ENCODE measurements at places on chromosomes 3 and 15.

GRCh38 chr3:112741983-112742382 is 101.0 kb upstream of the CCDC80 start:
- no peak for DNase-seq

- DNase-seq = no peak
Measured at GRCh38 chr3:149145974-149146373, 16.5 kb downstream of the HPS3 start.

DNA sequence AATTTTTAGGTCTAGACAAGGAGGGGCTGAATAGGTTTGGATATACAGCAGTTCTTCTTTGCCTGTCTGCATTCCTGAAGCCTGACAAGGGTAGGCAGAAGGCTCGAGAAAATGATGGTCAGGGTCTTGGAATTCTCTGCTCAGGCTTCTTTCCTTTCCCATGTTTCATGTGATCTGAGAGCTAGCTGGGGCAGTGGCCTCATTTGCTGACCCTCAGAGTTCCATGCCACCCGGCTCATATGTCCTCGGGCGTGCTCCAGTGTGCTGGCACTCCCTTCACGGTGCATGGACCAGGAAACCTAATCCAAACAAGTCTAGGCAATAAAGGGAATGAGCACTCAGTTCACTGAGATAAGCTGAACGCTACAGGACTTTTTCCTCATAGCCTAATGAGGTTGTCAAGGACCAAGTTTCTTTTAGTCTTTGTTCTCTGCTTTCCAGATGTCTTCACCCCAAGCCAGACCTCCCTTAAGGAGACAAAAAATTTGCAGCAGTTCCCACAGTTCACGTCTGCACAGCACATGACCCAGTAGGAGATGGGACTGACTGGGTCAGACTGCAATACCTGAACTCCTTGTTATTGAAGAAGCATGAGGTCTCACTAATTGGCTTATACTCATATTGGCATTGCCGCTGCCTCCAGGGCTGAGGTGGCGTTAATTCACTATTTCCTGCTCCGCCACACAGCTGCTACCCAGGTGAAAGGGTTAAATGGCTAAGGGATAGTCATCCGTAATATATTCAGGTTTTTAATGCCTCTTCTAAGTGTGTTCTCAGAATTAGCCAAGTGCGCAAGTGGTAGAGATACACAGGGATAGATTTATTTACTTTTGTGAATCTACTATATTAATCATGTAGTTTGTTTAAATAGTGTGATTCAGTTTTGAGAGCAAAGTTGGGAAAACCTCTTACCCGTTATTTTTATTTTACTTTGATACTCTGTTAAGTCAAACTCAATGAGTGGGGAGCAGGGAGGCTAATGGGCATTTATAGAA is 15.3 kb upstream of the RTP4 start:
- no peak for DNase-seq

GRCh38 chr3:113552851-113553250 is 20.5 kb downstream of the SIDT1 start:
- no peak for DNase-seq

DNA sequence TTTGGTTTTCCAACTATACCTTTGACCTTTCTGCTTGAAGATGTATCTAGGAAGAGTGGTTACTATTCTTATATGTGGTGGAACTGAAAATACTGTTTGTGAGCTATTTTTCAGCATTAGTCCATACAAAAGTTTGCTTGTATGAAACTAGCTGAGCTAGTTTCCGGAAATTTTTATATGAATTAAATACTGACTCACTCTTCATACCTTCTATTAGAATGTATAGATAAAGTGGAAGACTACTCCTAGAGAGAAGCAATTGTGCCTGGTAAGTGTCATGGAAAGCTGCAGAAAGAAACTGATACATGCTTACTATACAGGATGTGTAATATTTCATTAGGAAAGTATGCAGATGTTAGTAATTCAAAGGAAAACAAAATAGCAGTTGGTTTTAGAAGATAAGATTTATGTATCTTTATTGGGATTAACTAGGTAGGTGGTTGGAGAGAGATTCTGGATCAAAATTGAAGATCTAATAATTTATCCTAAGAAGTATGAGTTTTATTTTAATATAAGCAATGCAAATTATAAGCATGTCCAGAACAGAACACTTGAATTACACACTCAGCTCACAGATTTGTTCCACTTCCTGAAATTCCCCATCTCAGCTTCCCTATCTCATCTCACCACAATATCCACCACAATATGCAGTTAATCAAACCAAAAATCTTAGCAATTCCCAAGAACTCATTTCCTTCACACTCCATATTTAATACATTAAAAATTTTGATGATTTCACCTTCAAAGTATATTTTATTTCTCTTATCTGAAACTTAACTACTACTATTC is 82.8 kb downstream of the BCHE start:
- DNase-seq = no peak

DNA sequence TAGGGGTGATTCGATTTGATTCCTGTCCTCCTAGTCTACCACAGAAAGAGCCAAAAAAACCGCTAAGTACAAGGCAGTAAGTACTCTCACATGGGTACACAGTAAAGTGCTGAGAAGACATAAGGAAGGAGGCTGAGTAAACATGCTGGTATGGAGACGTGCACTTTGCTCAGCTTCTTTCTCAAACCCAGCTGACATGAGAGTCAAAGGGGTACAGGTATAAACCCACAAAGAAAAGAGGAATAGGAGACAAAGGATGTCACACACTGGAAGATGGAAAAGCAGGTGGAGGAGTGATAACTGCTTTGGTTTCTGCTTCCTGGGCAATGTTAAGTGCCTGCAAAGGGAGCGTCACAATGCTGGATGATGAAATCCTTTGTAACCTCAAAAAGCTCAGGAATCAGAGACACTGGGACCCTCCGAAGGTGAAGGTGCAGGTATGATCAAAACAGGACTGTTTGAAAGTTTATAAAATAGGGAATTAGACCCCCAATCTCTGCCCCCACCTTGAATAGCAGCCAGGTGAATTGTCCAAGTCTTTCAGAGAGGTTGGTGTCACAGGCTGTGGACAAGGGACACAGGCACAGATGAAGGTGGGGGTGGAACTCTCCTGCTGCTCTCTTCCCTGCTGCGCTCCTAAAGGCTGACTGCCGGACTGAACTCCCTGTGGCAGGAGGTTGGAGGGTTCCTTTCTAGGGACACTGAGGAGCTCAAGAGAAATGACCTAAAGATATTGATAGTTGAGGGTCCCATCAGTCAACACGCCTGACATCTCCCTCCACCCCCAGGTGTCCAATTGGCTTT is 101.8 kb downstream of the RAB11A start:
- no peak for DNase-seq

DNA sequence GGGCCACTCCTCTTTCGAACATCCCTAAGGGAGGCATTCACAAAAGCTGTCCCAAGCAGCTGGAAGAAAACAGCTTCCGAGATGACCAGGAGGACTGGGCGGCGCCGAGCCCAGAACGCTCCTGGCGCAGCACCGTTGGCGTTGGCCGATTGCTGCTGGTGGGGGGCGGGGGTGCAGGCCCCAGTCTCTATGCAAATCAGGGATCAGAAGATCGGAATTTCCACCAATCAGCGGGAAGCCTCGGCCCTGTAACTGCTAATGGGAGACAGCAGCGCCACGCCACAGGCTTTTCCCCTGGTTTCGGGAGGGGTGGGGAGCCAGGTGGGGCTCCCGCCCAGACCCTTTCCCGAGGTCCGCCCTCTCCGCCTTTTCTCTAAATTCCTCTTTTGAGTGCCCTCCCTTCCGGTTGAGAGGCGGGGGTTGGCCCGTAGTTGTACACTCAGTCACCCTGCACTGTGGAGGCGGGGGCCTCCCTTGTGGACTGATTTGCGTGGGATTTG is 27.0 kb downstream of the HMCES start:
- peak; percentile 100 for DNase-seq

GRCh38 chr3:195544230-195544536 is 1.1 kb upstream of the PPP1R2 start:
- DNase-seq = no peak

GRCh38 chr15:101451846-101452245 is 37.7 kb downstream of the PCSK6 start:
- DNase-seq = no peak

DNA sequence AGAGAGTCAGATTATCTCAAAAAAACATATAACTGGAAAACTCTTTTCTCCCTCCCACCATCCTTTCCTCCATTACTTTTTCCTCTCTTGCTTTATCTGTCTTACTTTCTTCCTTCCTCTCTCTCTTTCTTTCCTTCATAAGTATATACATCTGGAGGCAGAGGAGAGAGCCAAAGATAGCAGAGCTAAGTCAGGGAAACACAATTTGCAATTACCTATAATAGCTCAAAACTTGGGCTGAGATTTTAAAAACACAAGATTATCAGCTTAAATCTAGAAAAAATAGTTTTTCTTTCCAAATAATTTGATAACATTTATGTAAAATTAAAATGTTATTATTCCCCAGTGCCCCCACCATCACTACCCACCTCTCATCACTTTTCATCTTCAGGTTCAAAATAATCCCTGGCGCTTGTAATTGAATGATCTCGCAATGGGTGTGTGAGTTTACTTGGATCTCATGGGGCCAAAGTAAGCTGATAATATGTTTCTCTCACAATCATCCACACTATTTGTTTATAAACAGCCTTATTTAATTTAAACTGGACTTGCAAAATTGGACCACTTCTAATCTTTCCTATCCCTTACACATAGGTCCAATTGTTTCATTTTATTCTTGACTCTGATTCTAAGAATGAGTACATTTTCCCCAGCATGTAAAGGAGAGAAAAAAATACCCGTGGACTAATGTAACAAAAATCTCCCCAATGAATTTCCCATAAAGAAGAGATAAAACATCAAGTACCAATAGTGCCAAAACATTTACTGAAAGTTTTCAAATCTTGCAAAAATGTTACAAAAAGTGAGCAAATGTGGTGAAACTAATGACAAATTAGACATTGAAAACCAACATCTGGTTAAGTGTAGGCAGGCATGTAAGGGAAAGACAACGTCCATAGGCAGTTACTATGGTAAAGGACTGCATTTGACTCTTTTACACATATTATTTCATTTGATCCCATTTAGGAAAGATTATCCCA is 236.9 kb downstream of the DTWD1 start:
- DNase-seq = no peak

DNA sequence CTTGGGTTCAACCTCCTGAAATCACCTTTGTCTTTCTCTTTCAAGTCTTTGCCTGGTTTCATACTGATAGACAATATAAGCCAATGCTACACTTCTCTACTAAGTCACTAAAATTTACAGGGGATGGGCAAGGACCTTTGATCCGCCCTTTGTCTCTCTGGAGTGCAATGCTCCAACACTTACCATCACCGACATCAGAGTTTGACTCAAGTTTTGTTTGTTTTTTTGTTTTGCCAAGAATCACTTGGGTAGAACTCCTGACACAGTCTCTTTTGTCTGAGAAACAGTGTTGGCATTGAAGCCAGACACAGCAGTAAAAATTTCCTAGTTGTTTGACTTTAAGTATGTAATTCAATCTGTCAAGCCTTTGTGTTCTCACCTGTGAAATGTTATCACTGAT is 29.3 kb downstream of the NFKBIZ start:
- no peak for DNase-seq

GRCh38 chr3:6779140-6779539 is 81.8 kb upstream of the GRM7 start:
- no peak for DNase-seq

- DNase-seq = no peak
Measured at GRCh38 chr3:71400986-71401451, 182.5 kb downstream of the FOXP1 start.

DNA sequence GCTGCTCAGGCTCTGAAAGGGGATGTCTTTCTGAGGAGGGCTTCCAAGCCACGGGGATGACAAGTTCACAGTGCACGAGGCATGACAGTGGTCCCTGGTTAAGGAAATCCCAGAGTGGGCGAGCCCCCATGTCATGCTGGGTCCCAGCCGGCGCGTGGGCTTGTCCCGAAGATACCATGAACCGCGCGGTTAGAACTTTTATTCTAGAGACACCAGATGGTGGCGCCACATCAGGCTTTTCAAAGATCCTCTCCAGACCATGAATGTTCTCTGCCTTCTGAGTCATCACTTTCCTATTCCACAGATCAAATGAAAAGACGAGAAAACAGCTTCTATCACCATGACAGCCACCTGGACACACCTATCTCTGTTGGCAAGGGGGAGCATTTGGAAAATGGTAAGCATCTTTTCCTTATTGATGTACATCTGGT is 227.8 kb upstream of the LYSMD4 start:
- DNase-seq = peak; percentile 72

All from H9 (cell line).